ENCODE measurements at places on chromosomes 5 and 9.

- peak; percentile 38 for DNase-seq
Observed at GRCh38 chr5:168528521-168529373, at the start of gene FBLL1. Gene FBLL1, plus strand, starts transcription at chr5:168529305. Its CDS starts 200 bp downstream, at chr5:168529505.

- DNase-seq, result no peak
Observed at GRCh38 chr5:146137967-146138403, 32.6 kb upstream of the PLAC8L1 start.

DNA sequence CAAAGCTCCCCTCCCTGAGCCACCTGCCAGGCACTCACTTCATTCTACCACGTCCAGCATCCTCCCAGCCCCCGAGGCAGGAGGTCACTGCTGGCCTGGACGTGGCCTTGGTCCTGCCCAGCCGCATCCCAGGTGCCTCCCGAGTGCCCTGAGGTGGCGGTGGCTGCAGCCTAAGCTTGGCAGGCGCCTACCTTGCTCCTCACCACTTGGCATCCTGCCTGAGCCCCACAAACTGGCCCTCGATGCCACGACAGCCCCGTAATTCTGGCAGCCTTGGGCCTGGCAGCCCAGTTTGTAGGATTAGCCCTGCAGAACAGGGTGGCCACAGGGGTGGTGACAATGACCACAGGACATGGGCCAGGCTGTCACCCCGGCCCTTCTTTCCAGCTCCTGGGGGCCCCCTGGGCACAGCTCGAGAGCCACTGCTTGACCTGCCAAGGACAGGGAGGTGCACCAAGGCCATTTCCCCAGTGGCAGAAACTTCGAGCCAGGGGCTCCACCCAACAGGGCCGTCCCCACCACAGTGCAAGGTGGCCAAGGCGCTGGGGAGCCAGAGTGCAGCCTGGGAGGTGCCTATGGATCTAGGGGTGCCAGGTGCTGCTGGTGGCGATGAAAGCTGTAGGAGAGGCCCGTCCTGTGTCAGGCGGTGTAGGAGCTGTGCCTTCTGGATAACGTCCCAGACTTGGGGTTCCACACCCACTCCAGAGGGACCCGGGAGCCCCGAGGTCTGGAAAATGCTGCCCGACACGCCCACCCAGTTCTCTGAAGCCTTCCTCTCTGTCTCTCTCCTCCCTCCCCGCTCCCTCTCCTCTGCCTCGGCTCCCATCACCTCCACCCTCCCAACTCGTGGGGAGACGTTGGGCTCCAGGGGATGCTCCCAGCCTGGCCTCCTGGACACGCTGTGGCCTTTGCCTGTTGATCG is 18.4 kb downstream of the NKD2 start:
- DNase-seq, result no peak

- no peak for DNase-seq
Observed at GRCh38 chr5:179495906-179496455, 54.4 kb upstream of the RUFY1 start.

- DNase-seq, result no peak
Observed at GRCh38 chr5:52903142-52903541, 86.0 kb upstream of the ITGA2 start.

DNA sequence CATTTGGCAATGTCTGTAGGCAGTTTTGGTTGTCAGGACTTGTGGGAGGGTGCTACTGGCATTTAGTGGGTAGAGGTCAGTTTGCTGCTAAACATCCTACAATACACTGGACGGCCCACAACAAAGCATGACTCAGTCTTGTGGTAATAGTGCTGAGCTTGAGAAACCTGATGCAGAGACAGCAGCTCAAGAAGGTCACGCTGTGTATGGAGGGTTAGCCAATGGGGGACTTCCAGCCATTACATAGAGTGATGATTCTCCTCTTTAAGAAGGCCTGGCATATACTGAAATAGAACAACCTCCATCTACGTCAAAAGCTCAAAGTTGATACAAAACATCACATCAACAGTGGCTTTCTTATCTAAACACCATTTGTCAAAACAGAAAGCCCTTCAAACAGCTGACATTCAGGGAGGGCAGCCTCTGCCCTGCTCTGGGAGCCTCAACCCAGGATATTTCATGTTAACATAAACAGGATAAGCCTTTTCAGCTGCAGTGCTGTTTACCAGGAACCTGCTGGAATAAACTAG is 143.0 kb downstream of the GPBP1 start:
- DNase-seq, result no peak

DNA sequence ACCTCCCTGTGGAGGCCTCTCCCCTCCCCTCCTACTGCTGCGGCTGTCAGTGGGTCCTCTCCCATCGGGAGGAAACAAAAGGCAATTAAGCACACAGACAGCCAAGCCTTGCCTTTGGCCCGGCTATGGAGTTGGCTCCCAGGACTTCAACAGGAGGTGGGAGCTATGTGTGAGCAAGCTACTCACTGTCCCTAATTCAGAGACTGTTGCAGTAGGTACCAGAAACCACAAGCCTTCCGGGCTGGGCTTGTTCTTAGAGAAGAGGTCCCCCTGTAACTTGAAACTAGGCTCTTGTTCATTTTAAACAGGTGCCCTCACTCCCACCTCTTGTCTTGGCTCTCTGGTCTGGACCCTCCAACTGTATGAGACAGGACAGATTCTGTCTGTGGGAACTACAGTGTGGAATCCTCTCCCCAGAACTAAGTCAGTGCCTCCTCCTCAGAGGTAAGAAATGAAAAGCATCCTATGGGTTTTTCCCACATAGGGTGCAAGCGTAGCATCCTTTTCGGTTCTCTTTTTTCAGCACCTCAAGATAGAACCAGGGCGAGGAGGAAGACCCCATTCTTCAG is 561.1 kb downstream of the EBF1 start:
- DNase-seq, result no peak

DNA sequence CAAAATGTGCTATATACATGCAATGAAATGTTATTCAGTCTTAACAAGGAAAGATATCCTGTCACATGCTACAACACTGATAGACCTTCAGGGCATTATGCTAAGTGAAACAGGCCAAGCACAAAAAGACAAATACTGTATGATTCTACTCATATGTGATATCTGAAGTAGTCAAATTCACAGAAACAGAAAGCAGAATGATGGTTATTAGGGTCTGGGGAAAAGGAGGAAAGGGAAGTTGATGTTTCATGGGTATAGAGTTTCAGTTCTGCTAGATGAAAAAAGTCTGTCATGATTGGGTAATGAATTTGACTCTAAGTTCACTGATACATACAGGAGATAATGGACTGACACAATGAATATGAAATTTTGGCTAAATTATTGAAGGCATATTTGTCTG is 11.2 kb upstream of the RIC1 start:
- no peak for DNase-seq

- DNase-seq, result no peak
Observed at GRCh38 chr5:10133830-10134229, 115.9 kb downstream of the ATPSCKMT start.

DNA sequence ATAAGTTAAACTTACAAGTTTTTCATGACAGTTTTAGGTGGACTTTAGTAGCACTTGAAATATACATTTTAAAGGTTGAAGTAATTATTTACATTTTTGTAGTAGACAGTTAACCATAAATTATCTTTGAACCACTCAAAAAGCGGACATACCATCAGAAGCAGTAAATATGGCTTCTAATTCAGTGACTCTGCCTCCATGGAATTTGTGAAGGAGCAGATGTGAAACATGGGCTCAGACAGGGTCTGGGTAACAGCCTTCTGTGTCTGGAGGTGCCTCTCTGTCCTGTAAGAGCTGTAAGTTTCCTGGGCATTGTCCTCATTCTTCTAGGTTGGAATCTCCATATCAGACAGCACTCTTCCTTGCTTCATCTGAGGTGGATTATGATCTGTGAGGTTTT is 12.4 kb downstream of the RLN2 start:
- no peak for DNase-seq

- peak; percentile 36 for DNase-seq
Observed at GRCh38 chr5:76715736-76716455, at the start of gene F2R. Gene F2R, plus strand, starts transcription at chr5:76716126. Its CDS starts 182 bp downstream, at chr5:76716308.

- DNase-seq, result no peak
Observed at GRCh38 chr5:7394889-7395431, 978 bp upstream of the ADCY2 start.

GRCh38 chr9:129558551-129559505 is 62.1 kb downstream of the C9orf50 start:
- no peak for DNase-seq

DNA sequence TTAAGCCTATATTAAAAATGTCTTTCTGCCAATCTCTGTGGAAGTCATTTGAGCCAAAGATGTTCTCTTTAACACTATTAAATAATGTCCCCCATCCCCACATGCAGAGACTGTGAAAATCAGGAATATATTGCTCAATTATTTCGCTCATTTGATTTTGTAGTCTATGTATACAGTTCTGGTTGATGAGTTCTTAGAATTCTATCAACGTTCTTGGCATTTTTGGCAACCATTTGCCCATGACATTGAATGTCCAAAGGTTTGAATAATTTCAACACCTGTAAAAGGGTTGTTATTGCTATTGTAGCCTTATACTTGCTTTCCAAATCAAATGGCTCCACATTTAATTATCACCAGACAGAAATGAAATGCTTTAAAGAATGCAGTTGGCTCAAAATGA is 536.1 kb downstream of the CAAP1 start:
- no peak for DNase-seq

DNA sequence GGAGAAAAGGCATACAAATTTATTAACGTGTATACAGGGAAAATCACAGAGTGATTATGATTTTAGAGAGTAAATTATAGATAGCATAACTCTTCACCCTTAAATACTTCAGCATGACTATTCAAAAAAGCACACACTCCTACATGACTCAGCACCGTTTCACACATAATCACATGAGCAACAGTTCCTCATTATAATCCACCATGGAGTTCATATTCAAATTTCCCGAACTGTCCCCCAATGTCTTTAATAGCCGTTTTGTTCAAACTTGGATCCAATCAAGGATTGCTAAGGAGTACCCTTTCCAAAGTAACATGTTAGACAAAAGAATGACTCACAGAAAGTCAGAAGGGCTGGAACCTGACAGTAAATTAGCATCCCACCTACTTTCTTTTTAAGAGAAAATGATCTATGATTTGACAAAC is 32.1 kb downstream of the RAPGEF1 start:
- DNase-seq, result no peak

- DNase-seq, result no peak
Observed at GRCh38 chr9:105858006-105858690, 163.8 kb downstream of the TMEM38B start.

GRCh38 chr9:137198902-137199283 is 1.6 kb downstream of the TPRN start:
- DNase-seq, result no peak

DNA sequence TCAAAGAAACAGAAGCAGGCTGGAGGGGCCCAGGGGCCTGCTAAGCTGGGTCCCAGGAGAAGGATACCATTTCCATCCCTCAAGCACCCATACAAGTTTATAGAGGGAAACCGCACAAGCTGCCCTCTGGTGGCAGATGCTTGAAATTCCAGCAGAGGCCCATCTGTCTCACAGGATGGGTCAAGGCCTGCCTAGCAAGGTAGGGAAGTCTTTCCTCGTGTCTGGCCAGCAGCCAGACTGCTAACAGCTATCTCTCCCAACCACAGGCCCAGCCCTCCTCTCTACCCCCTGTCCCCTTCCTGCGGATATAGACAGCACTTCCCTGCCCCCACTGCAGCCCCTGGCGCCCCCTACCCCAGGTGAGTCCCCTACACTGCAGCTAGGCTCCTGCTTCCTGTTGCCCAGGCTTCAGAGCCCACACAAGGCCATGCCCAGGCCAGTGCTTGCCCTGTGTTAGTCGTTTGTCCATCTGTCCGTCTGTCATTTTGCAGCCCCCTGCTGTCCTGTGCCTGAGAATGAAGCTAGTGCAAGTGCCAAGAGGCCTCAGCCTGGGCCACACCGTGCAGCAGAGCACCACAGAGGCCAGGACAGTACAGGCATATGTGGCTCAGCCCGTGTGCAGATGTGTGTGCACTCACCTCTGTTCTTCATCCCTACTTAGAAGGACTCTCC is 26.2 kb downstream of the TCF7 start:
- peak; percentile 63 for DNase-seq

- peak; percentile 29 for DNase-seq
Observed at GRCh38 chr5:673161-673830, 19.9 kb downstream of the TPPP start.

DNA sequence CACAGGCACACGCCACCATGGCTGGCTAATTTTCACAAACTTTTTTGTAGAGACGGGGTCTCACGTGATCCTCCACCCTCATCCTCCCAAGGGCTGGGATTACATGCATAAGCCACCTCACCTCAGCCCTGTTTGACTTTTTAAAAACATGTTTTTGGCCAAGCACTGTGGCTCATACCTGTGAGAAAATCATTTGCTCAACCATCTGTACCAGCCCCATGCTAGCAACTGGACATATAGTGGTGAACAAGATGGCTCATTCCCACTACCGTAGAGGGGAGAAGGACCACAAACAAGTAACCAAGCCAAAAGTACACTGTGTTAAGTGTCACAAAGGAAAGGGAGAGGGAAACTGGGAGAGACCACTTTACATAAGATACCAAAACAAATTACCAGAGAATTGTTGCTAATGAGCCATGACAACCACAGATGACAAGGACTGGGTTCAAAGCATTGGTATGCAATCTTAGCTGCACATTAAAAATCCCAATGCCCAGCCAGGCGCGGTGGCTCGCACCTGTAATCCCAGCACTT is 19.2 kb downstream of the PPP2CA start:
- DNase-seq, result no peak

DNA sequence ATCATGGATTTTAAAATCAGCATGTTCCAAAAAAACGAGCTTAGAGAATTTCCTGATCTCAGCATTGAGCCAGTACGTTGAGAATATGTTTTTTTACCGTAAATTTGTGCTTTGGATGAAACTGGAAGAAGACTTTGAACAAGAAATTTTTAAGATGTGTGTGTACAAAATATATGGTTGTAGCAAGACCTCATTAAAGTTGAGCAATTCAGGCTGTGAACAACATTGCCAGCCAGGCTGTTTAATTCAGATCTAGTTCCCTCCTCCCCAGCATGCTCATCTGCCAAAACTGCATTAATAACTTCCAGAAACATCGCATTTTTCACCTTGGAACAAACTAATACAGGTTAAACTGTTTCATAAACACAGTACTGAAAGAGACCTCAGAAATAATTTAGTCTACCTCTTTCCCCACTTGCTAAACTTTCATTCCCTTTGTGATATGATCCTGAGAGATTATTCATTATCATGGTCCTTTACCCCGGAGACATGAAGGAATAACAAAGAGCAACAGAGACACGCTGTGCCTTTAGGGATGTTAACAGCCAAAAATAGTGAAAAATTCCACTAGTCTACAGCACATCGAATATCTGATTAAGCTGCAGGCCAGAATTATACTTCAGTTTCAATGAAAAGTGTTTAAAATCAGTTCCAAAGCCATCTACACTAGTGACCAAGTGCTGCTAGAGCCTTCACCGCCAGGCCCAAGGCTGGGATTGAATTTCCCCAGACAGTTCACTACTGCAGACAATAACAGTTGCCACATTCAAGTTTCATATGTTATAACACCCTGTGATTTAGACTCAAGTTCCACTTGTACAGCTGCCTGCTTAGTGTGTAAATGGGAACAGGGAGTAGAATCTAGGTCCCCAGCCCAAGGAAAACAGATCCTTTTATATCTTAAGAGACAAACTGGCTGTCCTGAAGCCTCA is 89.6 kb downstream of the EFNA5 start:
- no peak for DNase-seq

DNA sequence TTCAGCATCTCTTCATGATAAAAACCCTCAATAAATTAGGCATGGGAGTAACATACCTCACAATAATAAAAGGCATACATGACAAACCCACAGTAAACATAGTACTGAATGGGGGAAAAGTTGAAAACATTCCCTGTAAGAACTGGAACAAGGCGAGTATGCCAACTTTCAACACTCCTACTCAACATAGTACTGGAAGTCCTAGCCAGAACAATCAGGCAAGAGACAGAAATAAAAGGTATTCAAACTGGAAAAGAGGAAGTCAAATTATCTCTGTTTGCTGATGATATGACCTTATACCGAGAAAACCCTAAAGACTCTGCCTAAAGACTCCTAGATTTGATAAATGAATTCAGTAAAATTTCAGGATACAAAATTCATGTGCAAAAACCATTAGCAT is 167.6 kb downstream of the TMEM38B start:
- DNase-seq, result no peak
